ENCODE measurements at places on chromosomes 16 and 17. TPM values are rescaled to one million over a fixed set of nuclear protein-coding genes. Genes with fewer than 3 reads are reported as not detected.

DNA sequence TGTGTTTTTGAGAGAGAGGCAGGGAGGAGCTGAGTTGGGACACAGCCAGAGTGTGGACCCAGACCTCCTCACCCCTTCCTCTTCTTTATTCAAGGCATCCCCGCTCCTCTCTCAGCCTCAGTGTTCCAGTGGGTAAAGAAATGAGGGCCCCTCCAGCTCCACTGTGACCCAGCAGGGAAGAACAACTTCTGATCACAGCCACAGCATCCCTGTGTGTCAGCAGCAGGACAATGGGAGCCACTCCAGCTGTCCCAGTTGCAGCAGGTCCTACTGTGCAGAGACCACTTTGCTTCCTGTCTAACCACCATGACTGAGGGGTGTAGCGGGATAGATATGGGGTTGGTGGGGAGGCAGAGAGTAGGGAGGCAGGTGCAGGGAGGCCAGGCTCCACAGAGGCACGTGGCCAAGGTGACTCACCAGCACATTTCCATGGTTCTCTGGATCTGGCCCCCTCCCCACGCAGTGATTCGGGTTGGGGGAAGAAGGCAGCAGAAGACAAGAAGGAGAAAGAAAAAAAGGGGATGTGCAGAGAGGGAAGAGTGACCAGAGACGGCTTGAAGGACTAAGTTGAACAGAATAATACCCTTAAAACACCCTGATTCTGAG lies 24.5 kb downstream of the PIK3R5 start:
- no peak for DNase-seq

DNA sequence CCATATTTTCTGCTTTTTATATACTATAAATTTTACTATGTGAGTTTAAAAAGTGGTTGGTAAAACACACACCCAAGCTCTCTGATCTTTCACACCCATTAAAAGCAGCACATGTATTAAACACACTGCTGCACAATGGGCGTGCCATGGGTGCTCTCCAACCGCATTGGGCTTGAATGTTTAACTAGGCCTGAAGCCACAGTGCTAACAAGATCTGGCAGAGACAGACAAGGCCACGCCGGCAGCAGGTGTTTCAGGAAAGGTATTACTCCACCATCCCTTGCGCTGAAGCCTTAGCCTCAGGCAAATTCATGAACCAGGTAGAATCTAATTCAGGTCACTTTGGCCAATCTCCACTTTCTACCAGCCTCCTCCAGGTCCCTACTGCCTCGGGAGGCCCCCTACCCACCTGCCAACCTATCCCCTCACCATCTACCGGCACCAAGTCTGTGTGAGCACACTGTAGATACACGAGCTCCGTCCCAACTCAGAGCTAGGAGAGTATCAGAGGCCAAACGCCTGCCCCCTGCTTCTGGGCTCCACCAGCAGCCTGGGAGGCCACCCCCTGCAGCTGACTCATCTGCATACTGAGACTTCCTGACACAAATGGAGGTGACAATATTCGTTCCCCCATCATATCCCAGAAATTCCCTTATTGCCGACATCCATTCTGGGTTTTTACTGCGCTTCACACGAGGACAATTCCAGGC lies 95.0 kb downstream of the ADCY9 start:
- no peak for DNase-seq

- no peak for DNase-seq
These were observed 10.1 kb downstream of the KRT39 start for GRCh38 chr17:40956401-40957254.

GRCh38 chr16:27920391-27920891 lies 143.1 kb downstream of the GSG1L start:
- DNase-seq: peak; percentile 3

CES5A gene
- not detected for total RNA-seq
